ENCODE measurements at places on chromosomes 2 and 18.

DNA sequence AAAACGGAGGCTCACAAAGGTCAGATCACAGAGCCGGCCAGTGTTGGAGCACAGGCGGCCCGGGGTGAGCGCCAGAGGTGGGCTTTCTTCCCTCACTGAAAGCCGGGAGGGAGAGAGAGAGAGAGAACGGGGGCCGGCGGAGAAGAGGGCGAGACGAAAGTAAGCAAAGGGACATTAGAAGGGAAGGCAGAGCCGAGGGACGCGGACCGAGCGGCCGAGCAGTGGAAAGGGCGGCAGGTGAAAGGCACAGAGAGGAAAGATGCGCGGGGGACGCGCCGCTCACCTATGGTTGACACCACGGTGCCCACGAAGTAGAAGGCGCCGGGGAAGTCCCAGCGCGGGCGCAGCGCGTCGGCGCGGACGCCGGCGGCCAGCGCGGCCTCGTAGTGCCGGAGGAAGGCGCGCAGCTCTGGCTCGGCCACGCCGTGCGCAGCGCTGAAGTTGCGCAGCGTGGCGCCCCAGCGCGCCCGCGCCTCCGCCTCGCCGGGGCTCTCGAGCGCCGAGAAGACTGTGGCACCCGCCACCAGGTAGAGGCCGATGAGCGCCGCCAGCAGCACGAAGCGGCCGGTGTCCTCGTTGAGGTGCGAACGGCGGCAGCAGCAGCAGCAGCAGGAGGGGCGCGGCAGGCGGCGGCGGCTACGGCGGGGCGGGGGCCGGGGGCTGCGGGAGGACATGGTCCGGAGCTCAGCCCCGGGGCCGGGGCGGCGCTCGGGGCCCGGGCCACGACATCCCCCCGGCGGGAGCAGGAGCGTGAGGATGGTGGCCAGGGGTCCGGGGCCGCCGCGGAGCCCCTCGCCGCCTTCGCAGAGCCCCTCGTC lies 166.9 kb downstream of the MSH2 start:
- ATAC-seq = peak; percentile 9

DNA sequence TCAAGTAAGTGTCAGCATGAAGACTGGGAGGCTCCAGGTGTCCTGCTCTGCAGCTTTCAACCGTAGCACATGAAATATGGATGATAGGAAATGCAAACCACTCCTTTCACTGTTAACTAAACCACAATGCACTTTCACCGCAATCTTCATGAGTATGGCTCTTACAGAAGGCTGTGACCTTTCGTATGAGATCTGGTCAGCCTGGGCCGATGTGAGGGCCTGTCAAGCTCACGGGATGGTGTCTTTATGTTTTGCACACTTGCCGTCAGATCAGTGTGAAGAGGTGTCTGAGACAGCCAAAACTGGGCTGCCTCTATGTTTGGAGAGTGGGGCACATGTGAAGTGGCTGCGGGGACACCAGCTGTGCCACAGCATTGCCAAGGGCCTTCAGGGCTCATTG lies 62.8 kb upstream of the AFF3 start:
- no peak for ATAC-seq

DNA sequence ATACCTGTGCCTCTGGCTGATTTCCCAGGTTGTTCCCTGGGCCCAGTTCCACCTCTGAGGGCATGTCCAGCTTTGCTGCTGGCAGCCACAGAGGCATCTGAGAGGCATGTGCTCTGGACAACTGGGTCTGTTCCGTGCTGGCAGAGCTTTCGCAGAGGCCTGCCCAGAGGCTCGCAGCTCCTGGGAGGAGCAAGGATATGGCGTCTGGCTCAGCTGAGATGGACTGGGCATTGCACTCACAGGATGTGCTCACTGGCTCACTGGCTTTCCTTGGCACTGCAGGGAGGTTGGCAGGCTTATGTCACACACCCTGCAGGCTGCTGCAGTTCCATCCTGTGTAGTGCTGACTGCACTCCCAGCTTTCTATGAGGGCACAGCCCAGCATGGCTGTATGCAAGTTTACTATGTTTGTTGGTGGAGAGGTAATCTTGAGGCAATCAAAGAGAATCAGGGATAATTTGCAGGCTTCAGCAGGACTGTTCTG lies 172.3 kb downstream of the PRKCE start:
- ATAC-seq = peak; percentile 93

- ATAC-seq = no peak
These were observed 28.8 kb downstream of the LOXHD1 start for GRCh38 chr18:46628206-46628605.

DNA sequence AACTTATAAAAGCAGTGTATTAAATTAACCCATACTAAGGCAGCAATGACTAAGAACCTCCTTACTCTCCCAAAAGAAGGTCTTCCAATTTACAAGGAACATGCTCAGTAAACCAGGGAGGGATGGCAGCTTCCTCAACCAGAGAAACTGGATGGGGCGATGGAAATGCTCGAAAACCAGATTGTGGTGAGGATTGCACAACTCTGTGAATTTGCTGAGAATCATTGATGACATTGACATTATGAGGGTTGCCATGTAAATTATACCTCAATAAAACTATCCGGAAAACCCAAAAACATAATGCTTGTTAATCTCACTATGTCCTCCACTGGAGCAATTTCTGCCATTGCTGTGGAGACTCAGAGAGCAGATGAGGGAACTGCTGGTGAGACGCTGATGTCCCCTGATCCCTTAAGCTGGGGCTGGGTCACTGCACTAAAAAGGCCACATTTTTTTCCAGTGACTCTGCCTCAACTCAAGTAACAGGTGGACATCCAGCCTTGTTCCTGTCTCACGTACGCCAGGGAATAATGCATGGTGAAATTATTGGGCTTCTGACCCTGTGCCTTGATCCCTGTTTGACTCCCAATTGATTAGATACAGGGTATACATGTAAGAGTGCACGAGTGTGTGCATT lies 288.3 kb downstream of the CYP26B1 start:
- no peak for ATAC-seq

- ATAC-seq = no peak
These were observed 201.4 kb upstream of the SIX2 start for GRCh38 chr2:45210462-45211195.

DNA sequence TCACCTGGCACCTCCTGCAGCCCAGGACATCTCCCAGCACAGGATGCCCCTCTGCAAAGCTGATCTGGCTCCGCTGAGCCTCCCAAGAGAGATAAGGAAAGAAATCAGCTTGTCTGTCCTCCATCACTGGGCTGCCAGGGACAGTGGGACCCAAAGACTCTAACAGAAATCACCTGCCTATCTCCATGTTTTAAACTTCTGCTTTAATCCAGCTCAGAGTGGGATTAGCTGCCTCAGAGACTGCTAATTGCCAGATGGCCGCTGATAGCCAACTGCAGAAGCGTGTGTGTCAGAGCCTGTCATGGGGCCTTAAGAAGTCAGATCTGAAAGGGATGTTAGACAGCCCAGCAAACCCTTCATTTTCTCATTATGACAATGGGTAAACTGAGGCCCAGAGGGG lies 389.4 kb upstream of the KLHL29 start:
- ATAC-seq = no peak

GRCh38 chr18:71209944-71210343 lies 921.1 kb downstream of the SOCS6 start:
- no peak for ATAC-seq

DNA sequence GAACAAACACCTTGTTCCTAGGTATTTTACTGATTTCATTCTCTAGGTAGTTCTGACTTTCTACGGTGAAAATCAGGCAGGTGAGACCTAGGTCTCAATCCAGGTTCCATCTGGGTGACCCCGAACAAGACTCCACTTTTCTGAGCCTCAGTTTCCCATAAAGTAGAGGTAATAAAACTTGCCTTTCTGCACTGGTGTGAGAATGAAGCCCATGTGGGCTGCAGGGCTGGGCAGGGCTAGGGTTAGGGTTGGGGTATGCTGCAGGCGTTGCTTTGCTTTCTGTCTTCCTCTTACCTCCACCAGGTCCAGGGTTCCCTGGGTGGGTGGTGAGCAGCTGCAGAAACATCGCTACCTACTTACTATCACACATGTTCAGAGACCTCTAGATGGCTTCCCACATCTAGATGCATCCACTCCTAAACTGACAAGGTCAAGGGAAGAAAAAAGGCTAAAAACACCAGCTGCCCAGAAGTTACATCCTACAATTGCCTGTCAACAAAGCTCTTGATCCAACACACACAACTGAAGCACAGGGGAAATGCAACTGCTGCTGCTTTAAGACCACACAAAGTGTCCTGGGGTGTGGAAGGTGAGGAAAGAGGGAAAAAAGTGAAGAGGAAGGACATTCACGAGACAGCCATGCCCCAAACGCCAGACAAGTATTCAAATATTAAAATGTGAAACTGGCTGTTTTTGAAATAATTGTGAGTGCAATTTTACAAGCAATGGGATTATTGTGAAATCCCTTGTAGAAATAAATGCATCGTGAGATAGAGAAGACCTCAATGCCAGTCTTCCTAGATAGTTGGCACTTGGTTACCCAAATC lies 23.5 kb downstream of the MBP start:
- no peak for ATAC-seq

- no peak for ATAC-seq
These were observed 273.2 kb downstream of the BCL11A start for GRCh38 chr2:60280238-60280637.

GRCh38 chr2:10544252-10544651 lies 96.1 kb upstream of the ODC1 start:
- ATAC-seq = no peak

DNA sequence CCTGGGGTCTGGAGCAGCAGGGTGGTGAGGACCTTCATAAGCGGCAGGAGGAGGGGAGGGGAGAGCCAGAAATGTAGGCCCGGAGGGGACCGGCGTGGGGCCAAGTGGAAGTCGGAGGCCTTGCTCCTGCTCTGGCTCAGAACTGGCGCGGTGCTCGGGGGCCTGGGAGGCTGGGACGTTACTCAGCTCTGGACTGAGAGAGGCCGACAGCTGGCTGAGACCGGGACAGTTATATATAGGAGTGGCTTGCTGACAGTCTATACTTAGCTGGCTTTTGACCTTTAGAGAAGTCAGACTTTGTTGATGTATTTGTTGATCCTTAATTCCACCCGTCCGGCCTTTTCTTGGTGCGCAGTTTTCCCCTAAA lies 15.7 kb downstream of the IGFBP5 start:
- ATAC-seq = no peak

DNA sequence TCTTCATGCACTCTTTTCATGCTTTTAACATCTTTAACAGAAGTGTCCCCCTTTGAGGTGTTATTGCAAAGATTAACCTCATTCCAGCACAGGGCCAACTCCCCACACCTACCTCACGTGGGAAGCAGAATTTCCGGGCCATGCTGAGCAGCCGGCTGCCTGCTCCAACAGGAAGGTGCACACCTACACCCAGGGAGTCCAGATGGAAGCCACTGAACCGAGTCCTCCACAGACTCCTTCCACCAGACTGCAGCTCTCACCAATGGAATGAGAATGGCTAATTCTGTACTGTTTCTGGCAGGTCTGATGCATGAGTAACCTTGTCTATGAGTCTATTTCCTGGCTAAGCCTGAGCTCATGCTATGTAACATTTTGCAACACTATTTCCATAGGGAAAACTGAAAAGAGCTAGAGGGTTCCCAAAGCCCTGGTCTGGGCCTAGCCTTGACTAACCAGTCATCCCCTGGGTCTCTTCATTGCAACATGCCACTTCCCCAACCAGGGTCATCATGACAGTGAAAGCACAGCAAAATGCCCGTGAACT lies 11.0 kb downstream of the ERFE start:
- peak; percentile 84 for ATAC-seq

DNA sequence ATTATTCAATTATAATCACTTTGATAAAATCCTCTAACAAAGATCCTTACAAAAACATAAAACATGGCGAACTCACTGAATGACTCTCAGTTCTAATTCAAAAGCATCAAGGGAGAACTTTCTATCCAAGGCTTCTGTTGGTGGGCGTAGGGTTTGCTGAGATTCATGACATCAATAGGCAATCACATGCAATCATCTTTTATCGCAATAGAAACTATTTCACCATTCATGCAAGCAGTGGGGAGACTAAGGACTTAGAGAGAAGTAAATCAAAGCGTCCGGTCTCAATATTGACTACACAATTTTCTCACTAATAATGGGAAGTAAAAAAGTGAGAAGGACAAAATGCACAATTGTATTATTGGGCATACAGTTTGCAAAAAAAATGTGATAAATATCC lies 168.7 kb downstream of the SCG2 start:
- ATAC-seq = no peak

DNA sequence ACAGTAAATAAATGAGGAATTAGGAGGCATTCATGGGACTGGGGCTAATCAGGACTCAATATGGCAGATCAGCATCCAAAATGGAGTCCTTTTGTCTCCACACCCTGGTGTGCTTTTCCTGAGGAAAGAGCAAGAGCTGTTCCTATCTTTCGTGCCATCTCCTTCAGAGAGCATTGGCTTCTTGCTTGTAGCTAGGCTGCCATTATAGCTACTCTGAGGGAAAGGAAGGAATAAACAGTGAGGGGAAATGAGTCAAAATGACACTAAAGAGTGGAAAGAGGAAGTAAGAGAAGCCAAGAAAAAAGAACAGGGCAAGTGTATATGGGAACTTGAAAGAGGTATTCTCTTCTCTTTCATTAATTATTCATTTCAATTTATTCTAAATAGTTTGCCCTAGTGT lies 8.4 kb upstream of the NMI start:
- no peak for ATAC-seq

DNA sequence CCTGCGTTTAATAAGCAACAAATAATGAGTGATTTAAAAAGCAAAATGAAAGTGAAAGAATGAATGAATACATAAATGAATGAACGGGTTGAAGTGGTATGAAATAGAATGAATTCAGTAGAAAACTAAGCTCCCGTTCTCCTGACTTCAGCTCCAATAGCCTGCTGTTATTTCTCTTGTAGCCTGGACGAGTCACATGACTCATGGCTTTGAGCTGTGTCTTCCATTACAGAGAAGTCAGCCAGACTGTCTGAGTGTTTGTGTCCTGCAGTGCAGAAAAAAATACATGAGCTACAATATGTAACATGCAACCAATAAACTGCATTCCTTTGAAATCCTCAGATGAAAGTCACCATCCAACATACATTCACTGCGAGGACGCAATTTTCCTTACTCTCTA lies 21.2 kb downstream of the SCG2 start:
- ATAC-seq = no peak

GRCh38 chr2:72198532-72199241 lies 51.0 kb upstream of the CYP26B1 start:
- peak; percentile 90 for ATAC-seq

- no peak for ATAC-seq
These were observed 98.0 kb downstream of the PTPN4 start for GRCh38 chr2:119857742-119858141.

GRCh38 chr2:218396688-218397462 lies 2.8 kb upstream of the CTDSP1 start:
- peak; percentile 11 for ATAC-seq

- no peak for ATAC-seq
These were observed 277.0 kb downstream of the CDH2 start for GRCh38 chr18:27899893-27900292.

DNA sequence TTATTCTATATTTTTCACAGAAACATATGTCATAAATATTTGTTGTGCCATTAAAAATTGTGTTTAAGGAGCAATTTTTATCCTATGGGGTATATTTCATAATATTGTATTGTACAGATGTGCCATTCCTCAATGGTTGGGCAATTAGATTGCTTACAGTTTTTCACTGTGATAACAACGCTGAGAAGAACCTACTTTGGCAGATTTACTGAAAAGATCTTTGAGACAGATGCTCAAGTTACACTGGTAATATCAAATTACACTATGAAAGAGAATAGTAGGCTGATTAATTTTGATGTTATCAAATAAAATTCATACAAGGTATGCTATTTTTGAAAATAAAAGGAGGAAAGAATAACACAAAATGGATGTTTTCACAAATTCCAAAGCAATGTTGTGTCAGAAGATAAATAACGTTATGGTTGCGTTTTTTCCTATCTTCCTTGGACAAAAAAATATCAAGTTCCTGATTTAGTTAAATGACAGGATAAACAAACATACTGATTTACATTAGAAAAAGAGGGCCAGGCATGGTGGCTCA lies 335.1 kb upstream of the ZNF521 start:
- ATAC-seq = no peak

Data from esophagus mucosa (tissue), 1 donor.